ENCODE measurements at places on chromosomes 1 and 21.

DNA sequence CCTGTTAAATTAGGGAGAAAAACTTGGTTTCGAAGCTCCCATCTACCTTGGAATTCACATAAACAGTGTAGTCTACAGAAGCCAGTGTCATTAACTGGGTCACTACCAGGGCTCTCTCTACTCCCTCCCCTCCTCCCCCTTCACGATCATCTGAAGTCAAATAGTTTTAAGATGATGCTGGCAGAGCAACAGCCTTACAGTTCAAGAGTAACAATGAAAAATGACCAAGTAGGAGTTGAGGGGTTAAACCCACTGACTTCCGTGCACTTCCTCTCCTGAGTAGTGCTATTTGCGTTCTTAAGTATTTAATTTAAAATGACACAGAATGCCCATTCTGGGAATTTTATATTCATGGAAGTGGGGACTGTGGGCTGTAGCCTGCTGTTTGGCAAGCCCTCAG, 236.9 kb downstream of the SIPA1L2 start:
- no peak for DNase-seq

GRCh38 chr1:58893257-58893869, 109.5 kb upstream of the JUN start:
- DNase-seq, result no peak

DNA sequence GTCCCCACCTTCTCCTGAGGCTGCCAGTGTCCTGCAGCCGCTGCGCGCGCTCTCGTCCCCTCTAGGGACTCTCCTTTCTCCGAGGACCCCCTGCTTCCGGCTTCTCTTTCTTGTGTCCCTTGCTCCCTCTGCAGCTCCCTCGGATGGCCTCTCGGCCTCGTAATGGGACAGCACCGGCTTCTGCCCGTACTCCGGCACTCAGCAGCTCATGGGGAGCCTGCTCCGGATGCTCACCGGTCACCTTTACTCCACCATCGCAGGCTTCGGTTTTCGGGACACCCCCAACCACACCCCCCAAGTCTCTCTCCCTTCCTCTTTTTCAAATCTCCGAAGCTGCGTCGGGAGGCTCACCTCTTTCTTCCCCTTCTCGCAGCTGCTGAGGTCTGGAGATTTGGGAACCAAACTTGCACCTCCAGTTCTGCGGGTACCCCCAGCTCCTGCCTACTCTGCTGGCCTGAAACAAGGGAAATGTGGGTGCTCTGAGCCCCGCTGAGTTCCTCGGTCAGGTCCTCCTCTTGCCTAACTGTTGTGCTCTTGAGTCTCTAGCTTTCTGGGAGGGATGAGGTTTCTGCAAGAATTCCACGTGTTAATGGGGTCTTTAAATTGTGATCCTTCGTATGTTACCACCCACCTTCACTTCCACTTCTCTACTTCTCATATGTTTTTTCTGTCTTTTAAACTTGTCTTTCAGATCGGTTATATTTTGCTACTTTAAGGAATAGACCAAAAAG, 930 bp downstream of the CDC14A start:
- peak; percentile 66 for DNase-seq

DNA sequence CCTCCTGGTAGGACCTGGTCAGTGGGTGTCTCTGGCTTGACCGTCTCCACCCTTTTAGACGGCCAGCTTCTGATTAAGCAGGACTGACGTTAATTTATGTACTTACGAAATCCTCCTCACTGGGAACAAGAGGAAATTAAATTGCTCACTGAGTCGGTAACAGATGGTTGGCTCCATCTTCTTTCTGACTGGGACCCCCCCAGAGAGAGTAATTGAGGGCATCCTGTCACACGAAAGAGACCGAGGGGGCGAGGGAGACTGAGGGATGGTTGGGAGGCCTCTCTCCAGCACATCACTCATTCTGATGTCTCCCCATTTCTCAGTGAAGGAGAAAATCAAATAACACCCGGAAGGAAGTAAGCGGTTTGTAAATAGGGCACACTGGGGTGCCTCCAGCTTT, 104.8 kb downstream of the OMA1 start:
- DNase-seq, result no peak

DNA sequence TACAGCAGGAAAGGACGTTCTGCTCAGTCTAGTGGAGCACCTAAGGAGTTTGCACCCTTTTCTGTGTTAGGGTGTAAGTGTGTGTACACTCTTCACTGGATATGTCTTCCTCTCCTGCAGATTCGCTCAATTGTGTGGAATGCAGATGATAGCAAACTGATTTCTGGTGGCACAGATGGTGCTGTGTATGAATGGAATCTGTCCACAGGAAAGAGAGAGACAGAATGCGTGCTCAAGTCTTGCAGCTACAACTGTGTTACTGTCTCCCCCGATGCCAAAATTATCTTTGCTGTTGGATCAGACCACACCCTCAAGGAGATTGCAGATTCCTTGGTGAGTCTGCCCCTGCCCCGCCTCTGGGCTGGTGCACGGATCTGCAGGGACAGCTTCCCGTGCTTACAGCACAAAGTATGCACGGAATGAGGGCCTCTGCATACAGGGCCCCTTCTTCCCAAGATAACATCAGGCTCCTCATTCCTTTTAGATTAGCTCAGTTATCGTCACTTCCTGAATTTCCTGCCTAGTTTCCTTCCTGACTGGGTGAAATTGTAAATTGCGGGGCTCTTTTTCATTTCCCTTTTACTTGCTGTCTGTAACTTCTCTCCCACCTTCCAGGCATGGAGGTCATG, 34.6 kb downstream of the CFAP57 start:
- DNase-seq, result no peak

DNA sequence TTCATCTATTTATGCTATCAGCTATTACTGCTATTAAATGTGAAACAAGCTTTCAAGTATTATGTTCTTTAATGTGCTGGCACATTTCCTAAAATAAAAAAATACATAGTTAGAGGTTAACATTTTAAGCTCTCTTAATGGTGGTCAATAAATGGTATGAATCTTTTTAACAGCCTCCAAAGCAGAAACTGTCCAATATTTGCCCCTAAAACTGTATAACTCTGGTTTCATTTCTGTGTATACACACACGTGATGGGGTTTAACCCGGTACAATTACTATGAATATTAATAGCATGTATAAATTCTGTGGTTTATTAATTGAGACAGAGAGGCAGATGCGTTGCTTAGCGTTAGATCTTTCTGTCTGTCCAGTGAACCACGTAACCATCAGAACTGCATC, 2.2 kb downstream of the ESRRG start:
- DNase-seq, result no peak

DNA sequence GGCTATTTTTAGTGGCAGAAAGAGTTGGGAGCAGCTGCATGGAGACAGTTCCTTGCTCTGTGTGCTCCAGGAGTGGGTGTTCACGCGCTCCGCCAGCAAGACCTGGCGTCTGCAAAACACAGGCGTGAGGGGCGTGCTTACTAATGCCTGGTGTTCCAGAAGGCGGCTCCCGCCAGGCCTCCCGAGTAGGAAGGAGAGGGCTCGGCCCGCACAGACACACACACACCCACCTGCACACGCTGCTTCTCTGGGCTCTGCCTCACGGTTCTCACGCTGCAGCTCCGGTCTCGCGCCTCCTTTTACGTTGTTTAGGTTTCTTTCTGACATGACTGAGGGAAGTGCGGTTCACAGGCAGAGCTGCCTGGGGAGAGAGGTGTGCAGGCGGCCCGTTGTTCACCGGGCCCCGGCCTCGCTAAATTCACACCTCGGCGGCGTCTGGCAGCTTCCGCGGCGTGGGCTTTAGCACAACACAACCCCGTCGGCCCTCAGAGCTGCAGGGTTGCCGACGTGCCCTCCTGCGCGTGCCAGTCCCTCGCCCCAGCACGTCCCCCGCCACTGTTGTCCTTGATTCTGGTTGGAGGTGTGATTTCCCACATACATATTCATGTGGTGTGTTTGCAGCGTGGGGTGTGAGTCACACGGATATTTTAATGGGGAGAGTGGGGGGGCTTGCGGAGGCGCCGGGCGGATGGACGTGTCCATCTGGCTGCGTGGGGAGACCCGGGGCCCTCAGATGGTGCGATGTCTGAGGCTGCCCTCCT, 77.0 kb downstream of the SKI start:
- no peak for DNase-seq

- no peak for DNase-seq
Measured at GRCh38 chr1:42442662-42443061, 13.2 kb downstream of the ZMYND12 start.

GRCh38 chr21:21003701-21004100, 5.5 kb downstream of the NCAM2 start:
- DNase-seq, result peak; percentile 35

DNA sequence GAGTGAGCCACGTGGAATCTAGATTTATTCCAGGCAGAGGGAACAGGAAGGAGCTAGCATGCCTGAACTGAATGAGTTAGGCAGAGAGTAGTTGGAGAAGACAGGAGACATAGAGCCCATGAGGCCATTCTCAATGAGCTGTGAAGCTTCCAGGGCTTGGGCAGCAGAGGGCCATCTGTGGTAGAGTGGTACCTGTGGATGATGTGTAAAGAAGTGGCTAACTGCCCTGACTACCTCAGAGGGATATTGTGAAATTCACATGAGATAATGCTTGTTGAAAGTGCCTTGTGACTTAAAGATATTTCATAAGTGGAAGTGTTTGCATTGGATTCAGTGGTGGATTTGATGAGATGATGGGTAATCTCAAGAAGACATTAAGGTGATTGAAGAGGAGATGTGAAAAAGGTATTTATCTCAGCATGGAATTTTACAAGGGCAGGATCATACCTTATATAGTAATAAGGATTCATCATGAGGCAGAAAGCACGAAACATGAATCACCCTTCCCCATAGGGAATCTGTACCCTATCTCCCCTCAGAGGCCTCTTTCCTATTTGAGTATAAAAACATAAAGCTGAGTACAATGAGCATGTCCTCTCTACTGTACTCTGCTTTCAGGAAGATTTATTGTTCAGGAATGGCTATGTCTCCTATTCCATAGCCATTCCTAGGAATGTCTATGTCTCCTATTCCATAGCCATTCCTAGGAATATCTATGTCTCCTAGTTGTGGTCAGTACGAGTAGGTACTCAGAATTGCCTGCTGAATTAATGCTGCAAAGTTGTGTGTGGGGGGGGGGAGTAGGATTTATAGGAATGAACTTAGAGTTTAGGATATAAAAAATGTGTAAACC, 146.8 kb downstream of the PAPPA2 start:
- DNase-seq, result no peak

DNA sequence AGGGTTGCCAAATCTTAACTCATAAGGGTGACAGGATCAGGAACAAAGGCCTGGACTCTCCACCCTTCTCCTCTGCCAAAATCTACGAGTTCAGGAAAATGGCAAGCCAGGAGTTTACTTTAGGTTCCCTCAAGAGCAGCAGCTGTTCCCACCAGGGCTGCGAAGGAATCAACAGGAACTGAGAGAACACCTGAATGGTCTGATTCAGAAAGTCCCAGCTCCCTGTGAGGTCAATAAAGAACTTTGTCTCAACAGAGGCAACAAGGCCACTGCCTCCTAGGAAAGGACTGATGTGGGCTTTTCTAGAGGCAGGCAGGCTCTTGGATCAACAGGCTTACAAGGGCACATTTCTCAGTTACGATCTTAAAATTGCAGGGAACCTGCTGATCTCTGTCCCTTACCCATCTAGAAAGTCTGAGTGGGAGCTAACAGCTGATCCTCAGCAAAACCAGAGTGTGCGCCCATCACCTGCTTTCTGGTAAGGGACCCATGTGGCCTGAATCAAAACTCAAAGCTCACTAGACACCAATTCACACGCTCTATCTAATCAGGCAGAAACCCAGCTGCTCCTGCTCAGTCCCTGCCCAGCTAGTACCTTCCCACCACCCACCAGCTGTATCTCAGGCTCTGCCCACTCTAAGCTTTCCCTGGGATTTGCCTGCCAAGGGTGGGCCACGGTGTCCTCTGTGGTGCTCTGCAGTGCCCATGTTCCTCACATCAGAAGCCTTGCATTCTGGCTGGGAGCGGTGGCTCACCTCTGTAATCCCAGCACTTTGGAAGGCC, 83.1 kb downstream of the CAPZB start:
- no peak for DNase-seq

GRCh38 chr1:170768929-170769328, 105.0 kb downstream of the PRRX1 start:
- DNase-seq, result no peak

DNA sequence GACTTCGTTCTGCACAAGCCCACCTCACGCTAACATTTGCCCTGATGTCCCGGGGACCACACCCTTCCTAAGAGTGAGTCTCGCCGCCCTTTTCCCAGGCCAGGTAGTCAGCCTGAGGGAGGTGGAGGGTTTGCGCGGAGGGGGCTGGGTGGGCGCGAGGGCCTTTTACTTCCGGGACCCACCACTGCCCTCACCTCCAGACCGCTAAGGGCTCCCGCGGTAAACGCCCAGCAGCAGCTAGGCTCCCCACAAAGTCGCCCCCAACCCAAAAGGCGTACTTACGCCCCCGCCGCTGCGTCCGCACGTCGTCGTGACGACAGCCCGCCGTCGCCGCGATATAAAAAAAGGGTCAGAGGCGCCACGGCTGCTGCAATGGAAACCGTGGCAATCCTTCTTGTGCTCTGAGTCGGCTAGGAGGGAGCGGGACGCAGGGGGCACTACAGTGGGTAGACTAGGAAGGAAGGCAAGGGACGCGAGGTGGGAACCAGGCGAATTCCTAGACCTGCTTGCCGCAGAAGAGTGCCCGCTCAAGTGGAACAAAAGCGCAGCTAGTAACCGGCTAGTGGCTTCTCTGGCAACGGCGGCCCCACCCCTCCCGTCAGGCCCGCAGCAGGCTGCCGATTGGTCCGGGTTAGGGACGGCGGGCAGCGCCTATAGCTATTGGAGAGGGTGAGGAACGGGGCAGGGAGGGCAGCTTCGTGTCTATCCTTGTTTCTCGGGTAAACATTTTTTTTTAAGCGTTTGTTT, at the start of gene ODF2L:
TSS of gene ODF2L (minus strand) at position 573 of the 747 bp plus-strand sequence. CDS start 9,296 bp downstream, outside the sequence.
- peak; percentile 76 for DNase-seq

DNA sequence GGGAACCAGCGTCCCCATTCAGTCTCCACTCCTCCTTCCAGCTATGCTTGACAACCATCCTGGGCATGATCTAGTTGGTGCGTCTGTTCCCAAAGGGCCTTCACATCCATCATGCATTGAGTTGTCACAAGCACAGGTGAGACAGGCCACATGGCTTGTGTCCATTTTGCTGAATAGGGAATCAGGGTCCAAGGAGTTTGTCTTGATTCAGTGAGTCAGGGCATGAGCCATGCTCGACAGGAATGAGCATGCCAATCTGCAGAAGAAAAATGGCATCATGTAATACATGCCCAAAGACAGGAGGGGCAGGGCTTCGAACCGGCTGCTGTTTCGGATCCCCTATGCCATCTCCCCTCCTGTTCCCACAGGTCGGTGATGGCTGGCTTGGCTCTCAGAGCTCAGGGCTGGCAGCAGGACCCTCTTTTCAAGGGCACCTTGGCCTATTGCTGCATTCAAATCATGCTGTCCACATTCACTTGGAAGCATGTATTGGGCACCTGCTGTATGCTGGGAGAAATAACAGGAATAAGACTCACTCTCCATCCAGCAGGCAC, 44.5 kb downstream of the PKP1 start:
- no peak for DNase-seq

GRCh38 chr1:212549503-212550017, 59.0 kb upstream of the ATF3 start:
- no peak for DNase-seq

DNA sequence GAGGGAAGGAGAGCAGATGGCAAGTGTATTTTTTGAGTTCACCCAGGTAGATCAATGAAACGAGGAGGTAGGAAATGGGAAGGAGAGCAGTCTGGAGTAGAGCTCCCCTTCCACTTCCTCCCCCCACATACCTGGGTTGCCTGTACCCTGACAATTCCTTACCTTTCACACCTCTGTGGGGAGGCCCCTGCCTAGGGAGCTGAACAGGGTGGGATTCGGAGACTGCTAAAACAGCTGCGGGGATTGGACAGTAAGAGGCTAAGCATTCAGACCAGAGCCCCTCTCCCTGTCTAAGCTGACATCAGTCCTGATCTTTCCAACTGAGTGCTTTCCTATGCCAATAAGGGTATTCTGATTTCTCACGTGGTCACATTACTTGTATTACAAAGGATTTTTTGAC, 14.5 kb downstream of the RCSD1 start:
- DNase-seq, result no peak

Data from SK-N-DZ (cell line).